Regular cardiac myocyte (primary cell): ENCODE measurements at places on chromosomes 12 and 14. TPM values are rescaled to one million over a fixed set of nuclear protein-coding genes. Genes with fewer than 3 reads are reported as not detected.

TAS2R19 gene
- total RNA-seq: 2.1 and 7.3 TPM in 2 replicates

ASB2 gene
- under 0.01 and 2.3 TPM in 2 replicates for total RNA-seq

RIC8B gene
- 13.8 and 14.7 TPM in 2 replicates for total RNA-seq

FSCB gene
- total RNA-seq: under 0.01 and 0.19 TPM in 2 replicates

AGAP2 gene
- total RNA-seq: 0.19 and 0.28 TPM in 2 replicates
